ENCODE measurements at places on chromosomes 2 and 18.

- no peak for DNase-seq
These were observed 14.4 kb downstream of the COPS9 start for GRCh38 chr2:240121675-240122074.

DNA sequence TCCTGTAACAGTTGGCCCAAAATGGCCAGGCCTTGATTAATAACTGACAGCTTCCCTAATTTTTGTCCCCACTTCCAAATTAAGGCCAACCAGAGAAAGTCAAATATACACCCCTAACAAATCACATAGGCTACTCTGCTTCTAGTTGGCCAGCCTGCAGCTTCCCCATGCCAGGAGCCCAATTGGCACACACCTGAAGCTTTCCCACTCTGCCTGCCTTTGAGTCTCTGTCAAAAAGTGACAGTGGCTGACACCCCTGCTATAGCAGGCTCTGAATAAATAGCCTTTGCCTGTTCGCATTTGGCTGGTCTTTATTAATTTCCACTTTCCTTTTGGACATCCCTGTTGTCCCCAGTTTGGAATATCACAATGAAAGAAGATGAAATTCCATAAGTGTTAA lies 256.6 kb upstream of the NCKAP5 start:
- DNase-seq, result no peak

DNA sequence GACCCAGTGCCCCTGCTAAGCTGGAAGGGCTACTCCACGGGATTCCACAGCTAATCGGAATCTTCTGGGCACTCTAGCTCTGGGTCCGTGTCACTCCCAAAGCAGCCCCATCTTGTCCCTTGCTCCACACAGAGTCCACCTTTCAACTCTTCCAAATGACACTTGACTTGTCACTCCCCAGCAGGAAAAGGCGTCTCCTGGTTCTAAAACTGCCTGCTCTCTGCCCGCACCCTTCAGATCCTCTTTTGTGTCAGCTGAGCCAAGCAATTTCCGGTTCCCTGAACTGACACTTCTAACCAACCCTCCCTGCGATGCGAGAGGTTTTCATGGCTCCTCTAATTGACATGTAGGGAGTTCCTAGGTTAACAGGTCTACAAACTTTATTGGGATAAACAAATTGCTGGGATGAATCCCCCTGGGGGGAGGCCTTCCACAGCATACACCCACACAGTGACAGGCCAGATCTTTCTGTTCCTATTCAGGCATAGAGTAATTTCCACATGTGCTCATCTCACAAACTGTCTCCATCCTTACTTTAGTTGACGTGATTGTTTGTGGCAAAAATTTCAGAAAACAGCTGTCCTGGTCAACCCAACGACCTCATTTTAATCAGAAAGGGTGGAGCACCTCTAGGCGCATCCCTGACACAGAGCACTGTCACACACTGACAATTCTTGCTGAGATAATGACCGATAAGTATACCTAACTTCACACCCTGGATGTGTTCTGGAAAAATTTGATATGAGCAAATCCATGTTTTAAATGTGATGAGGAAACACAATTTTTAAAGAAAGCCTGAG lies 104.9 kb downstream of the RBMS1 start:
- no peak for DNase-seq

- DNase-seq, result no peak
These were observed 19.9 kb downstream of the GEMIN6 start for GRCh38 chr2:38797953-38798352.

GRCh38 chr18:59967878-59968277 lies 68.1 kb downstream of the PMAIP1 start:
- no peak for DNase-seq

GRCh38 chr2:108324531-108325255 lies 36.0 kb downstream of the SULT1C2 start:
- DNase-seq, result peak; percentile 34

- peak; percentile 93 for DNase-seq
These were observed 116.9 kb downstream of the TPGS2 start for GRCh38 chr18:36711813-36712444.

DNA sequence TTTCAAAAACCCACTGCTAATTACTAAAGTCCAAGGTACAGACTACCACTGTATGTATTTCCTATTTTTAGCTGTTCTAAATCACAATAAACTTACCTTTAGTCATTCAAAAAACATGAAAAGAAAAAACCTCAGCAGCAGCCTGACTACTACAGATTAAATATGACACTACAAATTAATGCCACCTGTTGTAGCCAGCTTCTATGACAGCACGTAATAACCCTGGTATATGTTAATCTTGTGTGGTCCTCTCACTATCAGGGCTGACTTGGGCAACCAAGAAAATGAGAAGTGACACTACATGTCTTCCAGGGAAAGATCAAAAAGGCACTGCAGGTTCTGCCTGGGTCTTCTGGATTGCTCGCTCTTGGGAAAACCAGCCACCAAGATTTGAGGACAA lies 90.6 kb upstream of the FAM124B start:
- no peak for DNase-seq

GRCh38 chr2:95074663-95075439 lies 46.8 kb downstream of the MRPS5 start:
- DNase-seq, result no peak

- DNase-seq, result no peak
These were observed 81.4 kb upstream of the GATA6 start for GRCh38 chr18:22088029-22088428.

GRCh38 chr18:59748628-59749360 lies 51.6 kb upstream of the CCBE1 start:
- peak; percentile 73 for DNase-seq

DNA sequence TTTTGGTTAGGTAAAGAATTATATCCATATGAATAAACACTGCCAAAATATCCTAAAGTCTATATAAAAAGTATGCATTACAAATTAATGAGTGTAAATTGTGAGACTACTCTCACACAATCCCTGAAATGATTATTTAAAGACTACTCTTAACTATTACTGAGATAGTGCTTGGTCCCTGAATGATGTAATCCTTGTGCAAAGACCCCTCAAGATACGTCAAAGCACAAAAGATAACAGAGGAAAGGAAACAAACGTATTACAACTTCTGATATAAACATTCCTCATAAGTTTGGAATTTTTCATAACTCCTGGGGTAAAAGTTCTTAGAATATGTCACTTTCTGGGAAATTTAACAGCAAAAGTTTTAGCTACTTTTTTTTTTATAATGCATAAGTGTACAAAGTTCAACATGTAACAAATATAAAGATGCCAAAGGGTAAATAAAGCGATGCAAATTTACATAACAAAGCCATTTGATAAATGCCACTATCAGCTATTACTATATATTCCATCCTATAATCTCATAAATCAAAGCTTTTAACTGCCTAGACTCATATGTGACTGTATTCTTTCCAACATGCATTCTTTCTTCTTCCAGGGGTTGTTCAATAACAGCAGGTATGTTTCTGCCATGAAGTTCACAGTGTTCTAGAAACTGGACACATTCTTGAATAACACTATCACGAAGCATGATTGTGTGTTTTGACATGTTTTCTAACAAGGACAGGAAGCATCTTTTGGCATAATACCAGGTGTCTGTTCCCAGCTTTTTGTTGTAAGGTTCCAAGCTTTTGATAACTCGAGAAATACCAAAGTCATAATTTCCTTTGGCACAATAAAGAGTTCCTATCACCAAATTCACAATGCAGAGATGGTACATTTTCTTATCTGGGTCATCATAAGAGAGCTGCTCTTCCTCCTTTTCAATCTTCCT lies 158.0 kb downstream of the AGPS start:
- no peak for DNase-seq

- no peak for DNase-seq
These were observed 47.0 kb downstream of the STAT4 start for GRCh38 chr2:191103774-191104173.

- peak; percentile 61 for DNase-seq
These were observed 69.8 kb downstream of the REV1 start for GRCh38 chr2:99420031-99420430.

GRCh38 chr2:207770602-207771404 lies 1.1 kb upstream of the FZD5 start:
- no peak for DNase-seq

- DNase-seq, result peak; percentile 95
These were observed 17.5 kb downstream of the METTL8 start for GRCh38 chr2:171416009-171416926.

GRCh38 chr2:126672980-126673605 lies 17.1 kb downstream of the GYPC start:
- no peak for DNase-seq

Measured in astrocyte of the hippocampus (primary cell).